ENCODE measurements at places on chromosomes 11 and 22.

- no peak for DNase-seq
These were observed 53.6 kb upstream of the OR5D13 start for GRCh38 chr11:55719608-55720160.

DNA sequence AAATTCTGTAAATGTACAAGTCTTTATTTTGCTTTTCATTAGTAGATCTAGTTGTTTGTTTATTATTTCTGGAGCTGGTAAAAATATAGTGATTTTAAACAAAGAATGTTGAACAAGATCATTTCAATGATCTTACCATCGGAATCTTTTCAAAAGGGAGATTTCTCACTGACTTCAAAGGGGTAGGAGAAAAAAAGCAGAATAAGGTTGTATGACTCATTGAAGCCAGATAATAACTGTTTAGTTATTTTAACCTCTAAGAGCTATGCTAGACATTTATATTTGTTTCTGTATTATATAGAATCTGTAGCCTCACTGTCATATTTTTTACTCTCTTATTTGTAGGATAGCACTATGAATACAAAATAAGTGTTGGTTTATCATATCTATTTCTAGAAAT, 8.1 kb upstream of the PDE3B start:
- DNase-seq = no peak

- no peak for DNase-seq
These were observed 9.7 kb downstream of the MMP3 start for GRCh38 chr11:102833731-102834130.

DNA sequence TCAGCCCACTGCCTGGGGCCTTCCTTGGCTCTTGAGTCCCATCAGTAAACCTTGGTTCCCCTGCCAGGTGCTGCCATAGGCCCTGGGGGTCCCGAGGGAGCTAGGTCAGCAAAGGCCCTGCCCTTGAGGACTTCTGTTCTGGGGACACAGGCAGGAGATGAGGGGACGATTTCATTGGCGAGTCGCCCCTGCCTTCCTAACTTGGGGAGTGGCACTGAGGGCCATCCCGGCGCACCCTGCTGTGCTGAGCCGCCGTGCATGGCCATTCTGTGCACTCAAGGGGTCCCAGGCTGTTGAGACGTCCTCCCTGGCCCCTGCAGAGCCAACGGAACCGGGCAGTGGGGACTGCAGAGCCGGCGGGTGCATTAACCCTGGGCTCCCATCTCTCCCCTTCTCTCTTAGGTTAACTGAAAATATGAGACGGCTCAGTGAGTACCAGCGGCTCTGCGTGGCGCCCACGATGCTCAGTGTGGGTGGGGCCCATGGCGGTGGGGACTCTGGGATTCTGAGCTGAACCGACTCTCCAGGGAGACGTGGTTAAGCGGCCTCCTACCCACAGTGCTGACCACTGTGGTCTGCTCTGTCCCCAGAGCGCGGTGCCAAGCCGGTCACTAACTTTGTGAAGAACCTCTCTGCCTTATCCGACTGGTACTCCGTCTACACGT, 43.4 kb downstream of the GRAMD4 start:
- no peak for DNase-seq

DNA sequence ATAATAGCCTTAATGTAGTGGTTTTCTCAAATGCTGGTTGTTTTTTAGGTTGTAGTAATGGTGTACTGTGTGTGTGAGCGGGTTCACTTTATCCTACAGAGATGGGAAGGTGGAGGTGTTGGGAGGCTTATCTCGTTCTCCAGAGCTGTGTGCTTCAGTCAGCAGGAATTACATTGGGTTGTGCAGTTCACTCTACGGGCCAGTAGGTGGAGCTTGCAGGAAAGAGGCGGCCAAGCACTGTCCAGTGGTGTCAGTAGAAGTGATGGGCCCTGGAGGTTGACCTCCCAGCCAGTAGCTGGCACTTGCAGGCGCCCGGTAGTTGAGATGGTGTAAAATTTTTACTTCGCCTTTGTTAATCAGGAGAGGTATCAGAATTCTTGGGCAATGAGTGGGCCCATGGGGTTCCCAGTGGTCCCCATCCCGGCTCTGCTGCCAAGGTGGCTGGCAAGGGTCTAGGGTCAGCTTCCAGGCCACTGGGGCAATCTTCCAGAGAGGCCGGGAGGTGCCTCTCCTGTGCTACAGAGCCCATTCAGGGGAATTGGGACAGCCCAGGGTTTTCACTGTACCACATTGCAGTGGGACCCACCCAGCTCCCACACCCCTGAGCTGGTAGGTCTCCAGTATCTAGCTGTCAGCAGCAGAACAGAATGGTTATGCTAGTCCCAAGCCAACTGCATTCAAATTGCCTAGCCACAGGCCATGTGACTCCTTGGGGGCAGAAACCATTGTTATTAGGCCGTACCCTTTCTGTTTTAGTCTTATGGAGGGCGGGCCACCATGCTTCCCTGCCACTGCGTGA, 43.9 kb downstream of the BIRC2 start:
- DNase-seq = peak; percentile 28

GRCh38 chr11:124943741-124944140, 7.9 kb upstream of the HEPACAM start:
- no peak for DNase-seq

- no peak for DNase-seq
These were observed 55.0 kb downstream of the POLD3 start for GRCh38 chr11:74647404-74647803.

- DNase-seq = no peak
These were observed 7.3 kb downstream of the DGCR6L start for GRCh38 chr22:20312396-20313191.

DNA sequence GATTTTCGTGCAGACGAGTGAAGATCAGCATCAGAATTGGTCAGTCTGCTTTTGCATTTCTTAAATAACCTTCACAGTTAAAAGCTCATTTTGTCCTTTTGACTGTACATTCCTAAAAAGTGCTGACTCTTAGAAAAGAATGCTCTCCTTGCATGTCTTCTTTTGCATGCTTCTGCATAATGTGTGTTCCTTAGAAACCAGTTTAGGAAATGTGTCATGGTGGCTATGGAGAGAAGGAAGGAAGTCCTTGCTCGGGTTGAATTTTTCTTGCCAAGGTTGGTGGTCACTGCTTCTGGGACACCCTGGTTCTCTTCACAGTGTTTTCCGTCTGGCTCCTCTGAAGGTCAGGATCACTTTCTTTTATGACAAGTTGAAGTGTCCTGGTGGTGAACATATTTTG, 6.8 kb downstream of the AP2A2 start:
- DNase-seq = no peak

- DNase-seq = no peak
These were observed 45.6 kb downstream of the USP28 start for GRCh38 chr11:113829751-113830150.

DNA sequence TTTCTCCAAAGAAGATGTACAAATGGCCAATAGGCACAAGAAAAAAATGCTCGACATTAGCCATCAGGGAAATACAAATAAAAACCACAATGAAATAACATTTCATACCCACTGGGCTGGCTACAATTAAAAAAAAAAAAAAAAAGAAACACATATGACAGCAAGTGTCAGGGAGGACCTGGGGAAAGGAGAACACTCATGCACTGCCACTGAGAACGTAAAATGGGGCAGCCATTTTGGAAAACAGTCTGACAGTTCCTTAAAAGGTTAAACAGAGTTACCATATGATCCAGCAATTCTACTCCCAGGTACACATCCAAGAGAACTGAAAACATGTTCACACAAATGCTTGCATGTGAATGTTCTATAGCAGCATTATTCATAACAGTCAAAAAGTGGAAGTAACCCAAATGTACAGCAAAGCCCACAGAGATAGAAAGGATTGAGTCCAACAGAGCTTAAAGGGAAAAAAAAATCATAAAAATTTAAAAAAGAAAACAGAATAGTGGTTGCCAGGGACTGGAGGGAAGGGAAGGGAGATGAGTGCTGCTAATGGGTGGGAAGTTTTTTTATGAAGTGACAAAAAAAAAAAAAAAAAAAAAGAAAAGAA, 48.4 kb upstream of the CYP2D6 start:
- DNase-seq = no peak

GRCh38 chr22:46739094-46739870, 1.2 kb upstream of the CERK start:
- DNase-seq = peak; percentile 79

DNA sequence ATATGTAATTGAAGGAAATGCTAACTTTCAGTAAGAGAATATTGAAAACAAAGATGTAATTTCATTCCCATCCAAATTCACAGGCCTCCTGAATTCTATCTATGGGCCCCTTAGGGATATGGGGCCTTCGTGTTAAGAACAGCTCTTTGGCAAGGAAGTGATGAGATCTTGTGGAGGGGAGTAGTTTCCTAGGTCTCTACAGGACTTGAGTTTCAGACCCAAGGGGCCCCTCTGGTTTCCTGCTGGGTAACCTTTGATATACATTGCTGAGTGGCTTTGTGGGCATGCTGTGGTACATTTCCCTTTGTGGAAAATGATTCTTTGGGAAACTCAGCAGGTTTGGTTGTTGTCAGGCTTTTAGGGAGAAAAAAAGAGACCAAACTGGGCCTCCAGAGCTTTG, 6.2 kb downstream of the STIM1 start:
- no peak for DNase-seq

DNA sequence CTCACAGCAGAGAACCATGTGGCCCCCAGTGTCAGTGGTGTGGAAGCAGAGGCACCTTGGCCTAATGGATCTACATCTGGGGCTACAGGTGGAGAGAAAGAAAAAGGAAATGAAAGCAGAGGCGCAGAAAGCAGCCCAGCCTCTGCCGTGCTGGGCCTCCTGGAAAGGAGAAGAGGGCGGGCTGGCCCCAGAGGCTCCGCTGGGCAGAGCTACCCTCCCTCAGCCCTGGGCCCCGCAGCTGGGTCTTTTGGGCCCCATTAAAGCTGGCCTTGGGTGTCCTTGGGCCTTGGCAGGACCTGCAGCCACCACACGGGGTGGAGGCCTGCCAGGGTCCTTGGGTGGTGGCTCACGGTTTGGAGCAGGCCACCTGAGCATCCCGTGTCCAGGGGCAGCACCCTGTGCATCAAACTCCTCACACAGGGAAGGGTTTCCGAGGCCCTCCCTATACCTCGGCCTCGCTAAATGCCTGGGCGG, 31.6 kb upstream of the GAL start:
- no peak for DNase-seq

DNA sequence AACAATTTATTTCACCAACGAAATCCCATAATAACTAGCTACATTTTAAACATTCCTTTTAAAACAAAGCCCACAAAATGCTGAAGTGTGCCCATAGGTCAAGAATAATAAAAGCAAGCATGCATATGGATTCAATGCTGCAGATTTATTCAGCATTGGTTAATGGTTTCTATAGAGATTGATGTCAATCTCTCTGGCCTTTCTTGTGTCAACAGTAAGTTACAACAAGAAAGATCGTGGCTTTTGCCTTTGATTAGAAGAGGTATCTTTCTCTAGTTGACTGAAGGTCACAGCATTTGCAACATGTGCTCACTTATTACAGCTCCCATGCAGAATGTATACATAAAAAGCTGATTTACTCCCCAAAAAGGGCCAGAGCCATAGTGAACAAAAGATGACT, 1.4 kb upstream of the SOX6 start:
- DNase-seq = no peak

DNA sequence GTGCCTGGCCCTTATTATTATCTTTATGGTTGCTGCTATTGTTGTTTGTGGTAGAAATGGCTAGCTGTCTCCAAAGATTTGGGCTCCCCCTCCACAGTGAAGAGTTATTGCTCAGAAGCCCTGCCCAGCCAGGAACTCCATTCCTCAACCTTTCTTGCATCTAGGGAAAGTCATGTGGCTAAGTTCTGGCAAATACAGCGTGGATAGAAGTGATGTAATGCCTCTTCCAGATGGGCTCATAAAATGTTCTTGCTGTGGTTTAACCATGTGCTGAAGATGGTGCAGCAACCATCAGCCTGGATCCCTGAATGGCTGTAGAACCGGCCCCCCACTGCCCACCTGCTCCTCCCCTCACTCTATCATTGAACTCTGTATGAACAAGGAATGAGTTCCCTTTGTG, 203.5 kb upstream of the E2F8 start:
- no peak for DNase-seq

DNA sequence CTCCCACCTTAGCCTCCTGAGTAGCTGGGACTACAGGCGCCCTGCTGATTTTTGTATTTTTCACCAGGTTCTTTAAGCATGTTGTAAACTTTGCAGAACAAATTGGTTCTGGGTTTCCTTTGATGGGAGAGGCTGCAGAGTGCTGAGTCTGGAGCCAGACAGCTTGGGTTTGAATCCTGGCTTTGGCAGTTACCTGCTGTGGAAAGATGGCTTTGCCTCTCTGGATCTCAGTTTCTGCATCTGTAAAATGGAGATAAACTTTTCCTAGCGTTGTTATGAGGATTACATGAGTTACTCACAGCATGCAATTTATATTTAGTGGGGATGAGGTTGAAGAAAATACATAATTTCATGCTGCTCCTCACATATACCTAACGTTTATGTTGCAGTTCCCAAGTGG, 19.1 kb downstream of the ZNRF3 start:
- DNase-seq = no peak

- no peak for DNase-seq
These were observed 125.0 kb downstream of the MAML2 start for GRCh38 chr11:96218006-96218405.

DNA sequence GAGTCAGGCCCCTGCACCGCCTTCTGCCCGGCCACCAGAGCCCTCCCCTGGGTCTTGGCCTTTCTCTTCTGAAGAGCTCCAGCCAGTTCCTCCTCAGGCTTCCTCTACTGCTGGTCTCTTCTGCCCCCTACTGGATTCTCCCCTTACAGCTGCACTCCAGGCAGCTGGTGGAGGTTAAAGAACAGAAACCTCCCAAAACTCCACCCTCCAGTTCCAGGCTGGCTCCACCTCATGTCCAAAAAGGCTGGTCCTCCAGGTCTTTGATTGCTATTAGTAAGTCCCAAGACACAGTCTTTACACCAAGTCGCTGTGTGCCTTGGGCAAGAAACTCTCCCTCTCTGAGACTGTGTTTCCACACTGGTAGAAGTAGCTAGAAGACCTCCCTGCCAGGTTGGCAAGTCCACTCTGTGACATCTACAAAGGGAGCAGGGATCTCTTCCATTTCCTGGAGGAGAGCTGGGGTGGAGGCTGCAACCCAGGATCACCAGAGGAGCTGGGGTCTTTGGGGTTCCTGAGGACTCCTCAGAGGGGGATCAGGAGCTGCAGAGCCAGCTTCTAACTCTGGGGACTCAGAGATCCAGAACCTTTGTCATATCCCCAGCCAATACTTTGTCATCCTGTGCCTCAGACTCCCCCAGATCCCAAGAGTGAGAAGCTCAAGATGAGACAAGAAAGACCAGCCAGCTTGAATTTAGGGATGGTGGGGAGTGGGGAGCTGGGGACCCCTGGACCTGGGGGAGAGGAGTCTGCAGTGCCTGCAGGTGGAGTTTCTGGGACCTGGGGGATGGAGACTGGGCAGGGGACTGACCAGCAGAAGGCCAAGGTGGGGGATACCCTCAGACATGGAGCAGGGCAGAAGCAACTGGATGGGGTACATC, 3.4 kb upstream of the IGLL5 start:
- DNase-seq = peak; percentile 57

GRCh38 chr11:61971248-61972111, 4.0 kb upstream of the FTH1 start:
- DNase-seq = peak; percentile 93

DNA sequence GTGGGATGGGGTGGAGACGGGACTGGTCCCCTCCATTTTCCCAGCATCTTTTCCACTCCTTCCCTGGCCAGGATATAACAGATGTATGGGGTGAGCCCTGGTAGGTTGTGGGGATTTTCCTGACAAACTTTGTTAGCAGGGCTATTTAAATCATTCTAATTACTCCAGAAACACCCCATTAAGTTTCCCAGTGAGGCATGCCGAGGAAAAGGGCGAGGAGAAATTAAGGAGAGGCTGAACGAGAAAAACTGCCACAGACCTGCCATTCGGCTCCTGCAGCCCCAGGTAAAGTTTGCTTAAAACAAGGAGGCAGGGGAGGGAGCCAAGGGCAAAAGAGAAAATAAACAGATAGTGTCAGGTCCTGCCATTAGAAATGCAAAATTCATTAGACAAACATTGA, 428.2 kb downstream of the BUD13 start:
- DNase-seq = no peak

Data from SHP77 (cell line).